Ascending aorta (tissue), 2 donors: ENCODE measurements at places on chromosomes 12 and 14. TPM values are rescaled to one million over a fixed set of nuclear protein-coding genes. Genes with fewer than 3 reads are reported as not detected.

The TOMM20L gene
- not detected for total RNA-seq

The P2RX4 gene
- total RNA-seq = 4.3 TPM

The CPNE8 gene
- 18.6 TPM for total RNA-seq

The MTERF2 gene
- 3.1 TPM for total RNA-seq

The RASSF9 gene
- 1.9 TPM for total RNA-seq

The THAP2 gene
- total RNA-seq = 2.6 TPM

The BEST3 gene
- not detected for total RNA-seq

The MORN3 gene
- total RNA-seq = not detected

The SYNDIG1L gene
- total RNA-seq = not detected

The SERPINA9 gene
- total RNA-seq = not detected

The EFS gene
- total RNA-seq = 38.1 TPM

DNA sequence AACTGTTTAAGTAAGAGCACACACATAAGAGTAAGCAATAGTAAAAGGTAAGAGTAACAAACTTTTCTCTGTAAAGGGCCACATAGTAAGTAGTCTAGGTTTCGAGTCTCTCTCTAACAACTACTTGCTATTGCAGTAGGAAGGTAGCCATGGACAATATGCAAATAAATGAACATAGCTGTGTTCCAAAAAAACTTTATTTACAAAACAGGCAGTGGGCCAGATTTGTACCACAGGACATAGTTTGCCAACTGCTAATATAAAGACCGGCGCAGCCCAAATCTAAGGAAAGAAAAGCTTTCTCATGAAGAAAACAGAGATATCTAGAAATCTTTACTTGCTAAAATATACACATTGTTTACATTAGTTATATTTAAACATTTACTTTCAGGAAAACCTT, 239.0 kb upstream of the EGLN3 start:
- no peak for DNase-seq
- H3K36me3 ChIP-seq = no peaks in the 10 kb centered on the region
- no peaks in the 10 kb centered on the region for H3K4me1 ChIP-seq
- no peak overlapping the region for H3K4me3 ChIP-seq

GRCh38 chr12:107493135-107493494, 192.5 kb upstream of the PWP1 start:
- H3K4me1 ChIP-seq = no peaks in the 10 kb centered on the region
- H3K27ac ChIP-seq = no peak overlapping the region
- H3K27me3 ChIP-seq = no peaks in the 10 kb centered on the region

DNA sequence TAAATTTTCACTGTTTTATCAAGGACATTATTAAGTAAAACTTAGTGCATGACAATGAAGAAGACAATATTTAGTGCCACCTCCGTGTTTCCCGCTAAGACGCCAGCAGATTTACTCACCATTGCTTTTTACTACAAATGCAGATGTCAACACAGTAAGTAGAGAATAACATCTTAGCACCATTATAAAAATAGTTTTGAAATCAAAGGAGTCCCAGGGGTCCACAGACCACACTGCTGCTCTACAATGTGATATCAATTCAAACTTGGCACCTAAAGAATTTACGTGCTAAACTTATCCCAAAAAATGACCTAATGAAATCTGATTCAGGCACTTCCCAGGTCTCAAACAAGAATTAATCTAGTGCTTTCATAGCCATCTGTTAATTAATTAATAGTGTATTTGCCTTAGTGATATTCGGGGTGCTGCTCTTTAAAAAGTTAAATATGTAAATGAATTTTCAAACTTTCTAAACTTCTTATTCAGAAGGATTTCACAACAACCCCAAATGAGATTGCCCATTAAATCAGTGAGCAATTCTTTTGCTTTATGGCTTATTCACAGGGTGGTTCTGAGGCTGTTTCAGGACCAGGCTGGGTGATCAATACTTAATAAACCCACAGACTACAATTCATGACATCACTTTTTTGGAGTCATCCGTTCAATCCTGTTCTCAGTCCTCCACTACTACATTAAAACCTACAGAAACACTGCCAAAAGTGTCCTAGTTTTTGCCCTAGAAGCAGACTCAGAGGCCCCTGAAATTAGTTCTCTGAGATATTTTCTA, 161.3 kb upstream of the LMNTD1 start:
- DNase-seq = no peak
- H3K27me3 ChIP-seq = no peaks in the 10 kb centered on the region
- no peaks in the 10 kb centered on the region for H3K36me3 ChIP-seq
- H3K4me3 ChIP-seq = no peak overlapping the region
- H3K4me1 ChIP-seq = no peaks in the 10 kb centered on the region

GRCh38 chr12:12976366-12976765, 23.7 kb downstream of the HEBP1 start:
- no peaks in the 10 kb centered on the region for H3K27me3 ChIP-seq
- no peak for DNase-seq

- no peaks in the 10 kb centered on the region for H3K27me3 ChIP-seq
- H3K4me3 ChIP-seq = no peak overlapping the region
- DNase-seq = no peak
- H3K4me1 ChIP-seq = no peaks in the 10 kb centered on the region
- H3K36me3 ChIP-seq = no peaks in the 10 kb centered on the region
Measured at GRCh38 chr14:33364466-33364865, 425.8 kb downstream of the NPAS3 start.

- H3K27me3 ChIP-seq = no peaks in the 10 kb centered on the region
- no peak overlapping the region for H3K27ac ChIP-seq
- DNase-seq = no peak
- no peaks in the 10 kb centered on the region for H3K4me1 ChIP-seq
Measured at GRCh38 chr12:89494411-89495231, 30.0 kb downstream of the GALNT4 start.

DNA sequence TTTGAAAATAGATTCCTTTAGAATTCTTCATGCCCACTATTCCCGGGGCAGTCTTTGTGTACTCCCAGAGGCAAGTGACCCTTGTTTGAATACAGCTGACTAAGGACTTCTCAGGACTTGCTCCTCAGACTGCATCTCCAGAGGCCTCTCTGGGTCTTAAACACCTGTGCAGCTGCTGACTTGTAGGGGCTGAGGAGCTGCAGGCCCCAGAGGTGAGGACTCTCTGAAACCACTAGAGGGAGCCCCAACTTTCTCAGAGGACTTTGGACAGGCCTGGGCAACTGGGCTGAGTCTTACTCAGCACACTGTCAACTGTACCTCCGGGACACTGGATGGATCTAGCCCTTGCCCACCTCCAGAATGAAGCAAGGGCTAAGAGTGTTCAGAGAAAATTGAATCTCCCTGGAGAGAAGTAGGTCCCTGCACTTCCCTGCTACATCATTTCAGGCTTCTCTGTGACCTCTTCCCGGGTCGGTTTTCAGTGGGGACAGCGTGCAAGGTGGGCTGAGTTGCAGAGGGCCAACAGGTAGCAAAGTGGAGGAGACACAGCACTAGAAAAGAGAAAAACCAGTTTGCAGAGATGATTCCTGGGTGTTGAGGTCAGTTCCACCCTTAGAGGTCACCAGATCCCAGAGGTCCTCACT, 164.6 kb downstream of the TMEM117 start:
- no peak overlapping the region for H3K4me3 ChIP-seq
- no peak for DNase-seq
- no peaks in the 10 kb centered on the region for H3K4me1 ChIP-seq
- no peak overlapping the region for H3K27ac ChIP-seq

GRCh38 chr14:49862089-49862673, 9.6 kb upstream of the NEMF start:
- H3K4me1 ChIP-seq = peaks cover 3% of the 10 kb centered on the region
- peak overlapping the region; percentile 99 for H3K27ac ChIP-seq
- peak; percentile 95 for DNase-seq

- no peak overlapping the region for H3K27ac ChIP-seq
- no peaks in the 10 kb centered on the region for H3K27me3 ChIP-seq
- no peaks in the 10 kb centered on the region for H3K36me3 ChIP-seq
- no peak overlapping the region for H3K4me3 ChIP-seq
Measured at GRCh38 chr14:88985654-88986053, 161.2 kb downstream of the TTC8 start.

GRCh38 chr12:71011261-71011660, 90.7 kb upstream of the PTPRR start:
- peak overlapping the region; percentile 0 for H3K27ac ChIP-seq
- H3K36me3 ChIP-seq = no peaks in the 10 kb centered on the region
- H3K4me1 ChIP-seq = no peaks in the 10 kb centered on the region
- DNase-seq = no peak

GRCh38 chr14:56299306-56299984, 181.2 kb downstream of the PELI2 start:
- H3K36me3 ChIP-seq = peaks cover 10% of the 10 kb centered on the region
- no peak for DNase-seq
- no peak overlapping the region for H3K4me3 ChIP-seq
- H3K27ac ChIP-seq = no peak overlapping the region
- no peaks in the 10 kb centered on the region for H3K4me1 ChIP-seq

GRCh38 chr14:77316872-77317301, 3.8 kb downstream of the POMT2 start:
- DNase-seq = no peak
- H3K36me3 ChIP-seq = no peaks in the 10 kb centered on the region
- H3K27me3 ChIP-seq = no peaks in the 10 kb centered on the region
- no peak overlapping the region for H3K4me3 ChIP-seq
- no peaks in the 10 kb centered on the region for H3K4me1 ChIP-seq

DNA sequence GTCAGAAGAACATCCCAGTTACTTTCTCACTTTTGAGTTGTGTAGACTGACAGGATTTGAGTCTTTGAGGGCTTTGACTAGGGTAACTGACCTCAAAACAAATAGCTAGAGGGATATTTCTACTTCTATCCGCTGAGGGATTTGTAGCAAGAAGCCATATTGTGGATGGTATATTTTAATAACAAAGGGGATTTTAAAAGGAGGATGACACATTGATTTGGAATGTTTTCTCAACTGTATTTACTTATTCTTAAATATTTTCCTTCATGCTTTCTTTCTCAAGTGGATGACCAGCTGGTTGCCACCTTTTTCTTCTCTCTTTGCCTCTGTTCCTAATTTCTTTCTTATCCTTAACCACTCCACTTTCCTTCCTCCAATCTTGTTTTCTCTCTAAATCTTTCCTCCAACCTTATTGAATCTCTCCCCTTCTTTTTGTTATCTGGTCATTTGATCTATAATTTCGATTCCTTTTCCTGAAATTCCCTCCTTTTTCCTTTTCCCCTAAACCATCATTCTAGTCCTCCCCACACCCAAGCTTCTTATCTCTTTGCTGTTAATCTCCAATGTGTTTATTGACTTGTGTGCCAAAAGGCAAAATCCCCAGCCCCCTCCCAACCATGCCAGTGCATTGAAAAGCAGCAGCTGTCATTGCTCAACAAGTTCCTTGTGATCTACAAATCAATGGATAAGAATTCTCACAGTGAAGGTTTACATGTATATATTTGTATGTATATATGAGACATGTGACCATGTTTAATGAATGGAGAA, 411.6 kb downstream of the RAD51B start:
- no peak overlapping the region for H3K4me3 ChIP-seq
- peak overlapping the region; percentile 86 for H3K27ac ChIP-seq
- DNase-seq = no peak
- no peaks in the 10 kb centered on the region for H3K36me3 ChIP-seq
- H3K27me3 ChIP-seq = no peaks in the 10 kb centered on the region

DNA sequence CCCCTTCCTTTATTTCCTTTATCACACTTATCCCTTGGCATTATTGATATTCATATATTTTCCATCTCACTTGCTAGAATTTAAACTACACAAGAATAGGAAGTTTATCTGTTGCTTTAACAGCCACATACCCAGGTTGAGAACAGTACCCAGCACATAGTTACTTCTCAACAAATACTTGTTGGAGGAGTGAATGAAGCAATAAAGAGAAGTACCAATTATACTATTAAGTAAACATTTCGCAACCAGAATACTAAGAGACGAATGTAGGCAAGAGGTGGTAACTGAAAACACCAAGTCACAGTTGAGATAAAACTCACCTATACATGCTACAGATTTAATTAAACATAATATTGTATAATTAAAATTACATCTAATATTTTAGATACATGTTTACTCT, 110.9 kb downstream of the FSCB start:
- H3K4me1 ChIP-seq = no peaks in the 10 kb centered on the region
- H3K4me3 ChIP-seq = no peak overlapping the region
- no peak overlapping the region for H3K27ac ChIP-seq

DNA sequence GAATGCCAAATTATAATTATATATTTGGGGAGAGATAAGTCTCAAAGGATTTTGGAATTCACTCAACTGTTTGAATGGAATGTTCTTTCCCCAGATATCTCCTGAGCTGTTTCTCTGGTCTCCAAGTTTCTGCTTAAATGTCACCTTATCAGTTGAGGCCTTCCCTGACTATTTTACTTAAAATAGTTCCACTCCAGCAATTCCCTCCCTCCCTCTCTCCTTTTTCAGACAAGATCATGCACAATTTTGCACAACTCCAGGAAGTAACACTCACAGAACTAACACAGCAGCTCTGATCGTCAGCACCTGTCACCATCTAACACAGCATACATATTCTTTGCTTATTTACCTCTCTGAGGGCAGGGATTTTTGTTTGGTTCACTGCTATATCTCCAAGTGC, 12.5 kb downstream of the BTG1 start:
- peak overlapping the region; percentile 53 for H3K27ac ChIP-seq
- H3K4me3 ChIP-seq = peak overlapping the region; percentile 21
- no peaks in the 10 kb centered on the region for H3K36me3 ChIP-seq
- DNase-seq = no peak
- no peaks in the 10 kb centered on the region for H3K27me3 ChIP-seq

GRCh38 chr14:37023875-37024565, 148.4 kb downstream of the SLC25A21 start:
- no peak overlapping the region for H3K27ac ChIP-seq
- no peak overlapping the region for H3K4me3 ChIP-seq
- H3K27me3 ChIP-seq = no peaks in the 10 kb centered on the region
- no peak for DNase-seq
- H3K4me1 ChIP-seq = peaks cover 6% of the 10 kb centered on the region
